Neuronal stem cell (in vitro differentiated cells): ENCODE measurements at places on chromosomes 13 and 19.
A peak's percentile ranks its signal among the peaks of the same experiment; 100 is the strongest.

GRCh38 chr13:23870356-23871140 is 18.7 kb downstream of the MIPEP start:
- DNase-seq: no peak

DNA sequence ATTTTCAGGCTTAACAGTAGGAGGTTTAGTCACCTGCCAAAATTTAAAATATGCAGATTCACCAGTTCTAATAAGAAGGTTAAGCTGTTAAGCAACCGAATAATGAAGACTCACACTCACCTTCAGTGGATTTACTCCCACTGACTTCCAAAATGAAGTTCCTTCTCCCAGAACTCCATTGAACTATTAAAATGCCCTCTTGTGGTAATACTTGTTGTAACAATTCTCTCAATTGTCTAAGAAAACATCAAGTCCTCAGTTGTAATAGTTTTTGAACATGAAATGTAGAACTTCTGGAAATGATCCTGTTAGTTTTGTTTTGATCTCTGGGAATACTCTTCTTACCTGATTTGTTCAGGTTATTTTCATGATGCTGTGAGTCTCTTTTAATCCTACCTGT is 522.0 kb upstream of the ATXN8OS start:
- DNase-seq: no peak

- no peak for DNase-seq
These were observed 258.9 kb downstream of the FOXO1 start for GRCh38 chr13:40407567-40407966.

GRCh38 chr13:76425935-76426334 is 460.3 kb downstream of the KCTD12 start:
- DNase-seq: no peak

- DNase-seq: no peak
These were observed 103.9 kb upstream of the UBL3 start for GRCh38 chr13:29954082-29955028.

GRCh38 chr19:57421037-57421436 is 10.1 kb downstream of the ZNF17 start:
- DNase-seq: no peak

DNA sequence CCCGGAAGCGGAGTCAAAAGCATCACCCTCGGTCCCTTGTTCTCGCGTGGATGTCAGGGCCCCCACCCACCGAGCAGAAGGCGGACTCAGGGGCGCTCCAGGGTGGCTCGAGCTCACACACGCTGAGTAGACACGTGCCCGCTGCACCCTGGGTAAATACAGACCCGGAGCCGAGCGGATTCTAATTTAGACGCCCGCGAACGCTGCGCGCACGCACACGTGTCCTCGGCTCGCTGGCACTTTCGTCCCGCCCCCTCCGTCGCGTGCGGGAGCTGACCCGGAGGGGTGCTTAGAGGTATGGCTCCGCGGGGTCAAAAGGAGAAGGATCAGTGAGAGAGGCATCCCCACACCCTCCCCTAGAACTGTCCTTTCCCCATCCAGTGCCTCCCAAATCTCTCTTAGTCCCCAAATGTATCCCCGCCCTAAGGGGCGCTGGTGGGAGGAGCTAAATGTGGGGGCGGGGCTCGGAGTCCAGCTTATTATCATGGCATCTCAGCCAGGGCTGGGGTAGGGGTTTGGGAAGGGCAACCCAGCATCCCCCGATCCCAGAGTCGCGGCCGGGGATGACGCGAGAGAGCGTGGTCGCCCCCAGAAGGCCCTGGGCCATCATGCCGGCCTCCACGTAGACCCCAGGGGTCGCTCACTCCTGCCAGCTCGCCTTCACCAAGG is 451 bp upstream of the ICAM5 start:
- no peak for DNase-seq

DNA sequence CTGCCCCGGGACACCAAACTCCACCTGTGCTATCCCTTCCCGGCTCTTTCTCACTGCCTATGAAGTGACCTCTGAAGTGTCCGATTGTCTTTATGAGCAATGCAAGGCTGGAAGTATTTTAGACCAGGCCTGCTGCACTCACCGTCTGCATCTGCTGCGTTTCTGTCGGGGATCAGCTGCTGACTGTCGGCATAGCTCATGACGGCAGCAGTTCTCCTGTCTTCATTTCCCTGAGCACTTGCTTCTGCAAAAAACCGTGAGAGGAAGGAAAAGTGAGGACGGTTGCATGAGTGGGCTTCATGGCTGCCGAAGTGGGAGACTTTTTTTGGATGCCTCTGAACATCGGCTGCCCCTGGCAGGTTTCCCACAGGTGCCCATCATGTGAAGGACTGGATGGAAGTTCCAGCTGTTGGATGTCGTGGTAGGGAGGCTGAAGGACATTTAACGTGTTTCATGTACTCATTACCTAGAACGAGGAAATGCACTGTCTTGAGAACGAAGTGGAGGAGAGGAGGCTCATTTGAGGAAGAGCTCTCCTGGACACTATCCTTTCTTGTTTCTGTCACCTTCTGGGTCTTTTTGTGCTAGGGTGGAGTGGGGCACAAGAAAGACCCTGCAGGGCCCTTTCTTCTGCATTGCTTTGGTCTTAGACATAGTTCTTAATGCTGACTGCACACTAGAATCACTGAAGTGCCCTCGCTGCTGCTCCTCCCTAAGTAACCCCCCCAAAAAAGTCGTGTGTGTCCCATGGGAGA is 94.7 kb downstream of the RNASEH2B start:
- DNase-seq: no peak

DNA sequence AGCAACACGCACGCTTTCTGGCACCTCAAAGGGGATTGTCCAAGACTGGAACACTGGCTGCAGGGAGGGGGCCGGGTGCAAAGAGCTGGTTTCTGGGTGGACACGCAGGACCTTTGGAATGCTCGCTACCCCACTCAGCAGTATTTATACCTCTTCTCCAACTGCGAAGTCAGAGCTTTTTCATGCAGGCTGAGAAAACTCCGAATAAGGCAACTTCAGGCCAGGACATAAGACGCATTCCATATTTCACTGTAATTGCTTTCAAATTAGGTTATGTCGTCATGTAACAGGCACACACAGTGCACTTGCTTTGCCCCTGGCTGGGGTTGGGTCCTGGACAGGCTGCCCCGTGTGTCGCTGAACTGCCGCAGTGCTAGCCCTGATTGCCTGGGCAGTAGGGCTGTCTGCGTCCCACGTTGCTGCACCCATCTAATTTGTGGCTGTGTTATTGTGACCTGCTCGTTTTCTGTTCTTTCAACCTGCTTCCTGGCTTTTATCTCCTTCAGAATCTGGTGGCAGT is 44.5 kb downstream of the ACTN4 start:
- DNase-seq: no peak

GRCh38 chr13:24858953-24859352 is 95.0 kb downstream of the RNF17 start:
- no peak for DNase-seq

GRCh38 chr13:113935001-113935844 is 38.7 kb downstream of the C13orf46 start:
- DNase-seq: no peak

GRCh38 chr19:8505680-8506401 is 3.4 kb upstream of the PRAM1 start:
- DNase-seq: peak; percentile 83

DNA sequence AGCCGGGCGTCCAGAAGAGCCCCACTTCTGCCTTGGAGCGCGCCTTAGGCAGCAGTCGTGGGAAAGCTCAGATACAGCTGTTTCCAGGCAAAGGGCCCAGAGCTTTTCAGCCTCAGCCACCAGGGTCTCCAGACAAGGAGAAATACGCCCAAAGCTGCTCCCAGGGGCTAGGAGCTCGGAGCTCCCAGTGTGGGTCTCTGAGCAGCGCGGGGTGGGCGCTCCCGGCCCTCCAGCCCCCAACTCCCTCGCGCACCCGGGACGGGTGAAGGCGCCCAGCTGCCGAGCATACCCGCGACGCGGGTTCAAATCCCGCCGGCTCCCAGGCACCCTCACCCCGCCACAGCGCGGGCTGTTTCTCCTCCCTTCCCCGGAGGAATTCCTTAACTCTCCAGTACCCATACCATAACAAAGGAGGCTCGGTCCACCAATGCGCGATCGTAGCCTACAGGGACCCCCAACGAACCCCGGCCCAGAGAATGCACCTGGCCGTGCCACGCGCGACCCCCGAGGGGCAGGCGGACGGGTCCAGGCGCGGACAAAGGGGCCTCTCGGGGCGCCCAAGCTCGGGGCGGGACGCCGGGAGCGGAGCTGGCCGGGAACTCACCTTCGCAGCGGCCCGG is 507 bp downstream of the COL4A1 start:
- no peak for DNase-seq

DNA sequence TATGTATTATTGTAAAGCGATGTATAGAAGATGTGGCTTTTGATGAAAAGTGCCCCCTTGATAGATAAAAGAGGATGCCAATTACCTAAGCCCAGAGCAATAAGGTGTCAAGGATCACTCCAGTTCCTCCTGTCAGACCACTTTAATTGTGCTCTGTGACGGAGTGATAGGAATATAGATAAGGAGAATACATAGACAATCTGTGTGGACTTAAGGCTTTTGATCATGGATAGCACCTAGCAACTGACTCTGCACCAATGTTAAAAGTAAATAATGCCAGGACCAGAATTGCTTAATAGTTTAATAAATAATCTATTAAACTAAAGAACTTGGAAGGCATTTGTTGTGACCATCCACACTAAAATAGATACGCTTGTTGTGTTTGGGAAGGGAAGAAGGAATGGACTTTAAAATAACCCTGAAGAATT is 390.7 kb upstream of the ARGLU1 start:
- DNase-seq: no peak

DNA sequence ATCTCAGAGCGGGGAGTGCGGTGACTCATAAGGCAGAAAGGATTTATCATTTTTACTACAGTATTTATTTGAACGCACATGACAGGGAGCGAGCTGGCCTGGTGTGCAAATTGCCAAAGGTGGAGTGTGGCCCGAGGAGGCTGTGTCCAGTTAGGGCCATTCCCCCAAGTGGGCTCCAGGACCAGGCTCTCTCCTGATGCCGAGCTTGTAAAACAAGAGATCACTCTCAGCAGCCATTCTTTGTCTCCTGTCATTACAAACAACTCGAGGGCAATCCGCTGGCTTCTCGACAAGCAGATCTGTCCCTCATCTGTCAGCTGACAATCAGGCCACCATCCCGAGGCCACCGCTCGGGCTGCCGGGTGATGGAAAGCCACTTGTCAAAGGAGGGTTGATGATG is 418.9 kb downstream of the ZNF536 start:
- no peak for DNase-seq

- no peak for DNase-seq
These were observed 2.7 kb downstream of the KLF5 start for GRCh38 chr13:73061473-73061872.

DNA sequence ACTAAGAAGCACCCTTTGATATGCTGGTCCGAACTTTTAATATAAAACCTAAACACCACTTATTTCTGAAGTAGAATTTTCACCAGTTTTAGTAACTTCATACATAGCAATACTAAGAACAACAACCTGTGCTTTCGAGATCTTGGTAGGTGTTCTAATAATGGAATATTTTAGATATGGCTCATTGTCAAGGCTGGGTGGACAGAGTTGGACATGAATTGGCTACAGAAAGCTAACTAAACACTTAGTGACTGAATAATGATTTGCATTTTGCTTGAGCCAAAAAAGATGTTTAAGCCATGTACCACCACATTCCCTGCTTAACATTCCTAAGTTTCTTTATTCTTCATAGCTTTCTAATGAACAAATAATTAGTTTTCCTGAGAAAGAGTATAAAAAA is 344.3 kb upstream of the SGCG start:
- no peak for DNase-seq

DNA sequence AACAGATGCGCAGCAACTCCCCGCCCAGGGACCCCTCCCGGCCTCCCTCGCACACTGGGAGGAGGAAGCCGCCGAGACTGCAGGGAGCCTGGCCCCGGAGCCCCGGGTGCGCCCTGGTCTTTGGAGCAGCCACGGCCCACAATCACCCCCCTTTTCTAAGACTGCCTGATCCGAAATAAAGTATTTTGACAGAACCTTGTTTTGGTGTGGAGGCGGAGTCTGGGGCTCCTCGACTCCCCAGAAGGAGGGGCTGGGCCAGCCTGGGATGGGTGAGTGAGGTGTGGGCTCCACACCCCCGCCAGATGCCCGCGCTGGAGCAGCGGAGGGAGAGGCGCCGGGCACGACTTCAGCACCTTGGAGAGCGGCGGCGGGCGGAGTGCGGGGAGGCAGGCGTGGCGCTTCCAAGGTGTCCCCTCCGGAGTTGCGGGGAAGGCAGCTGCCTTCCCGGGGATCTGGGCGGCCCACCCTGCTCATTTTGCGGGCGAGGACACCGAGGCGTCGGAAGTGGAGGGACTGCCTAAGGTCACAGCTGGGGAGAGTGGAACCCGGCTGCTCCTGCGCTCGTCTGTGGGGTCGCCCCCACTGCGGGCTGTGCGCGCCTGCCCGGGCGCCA is 9.4 kb downstream of the SIRT6 start:
- DNase-seq: peak; percentile 75

GRCh38 chr13:103945836-103946235 is 879.6 kb upstream of the SLC10A2 start:
- no peak for DNase-seq

- DNase-seq: no peak
These were observed 1.1 kb upstream of the MPND start for GRCh38 chr19:4342314-4342614.

- no peak for DNase-seq
These were observed 352.7 kb upstream of the ZNF507 start for GRCh38 chr19:31992750-31993149.

GRCh38 chr19:54395685-54396084 is 19.6 kb upstream of the TTYH1 start:
- DNase-seq: no peak

DNA sequence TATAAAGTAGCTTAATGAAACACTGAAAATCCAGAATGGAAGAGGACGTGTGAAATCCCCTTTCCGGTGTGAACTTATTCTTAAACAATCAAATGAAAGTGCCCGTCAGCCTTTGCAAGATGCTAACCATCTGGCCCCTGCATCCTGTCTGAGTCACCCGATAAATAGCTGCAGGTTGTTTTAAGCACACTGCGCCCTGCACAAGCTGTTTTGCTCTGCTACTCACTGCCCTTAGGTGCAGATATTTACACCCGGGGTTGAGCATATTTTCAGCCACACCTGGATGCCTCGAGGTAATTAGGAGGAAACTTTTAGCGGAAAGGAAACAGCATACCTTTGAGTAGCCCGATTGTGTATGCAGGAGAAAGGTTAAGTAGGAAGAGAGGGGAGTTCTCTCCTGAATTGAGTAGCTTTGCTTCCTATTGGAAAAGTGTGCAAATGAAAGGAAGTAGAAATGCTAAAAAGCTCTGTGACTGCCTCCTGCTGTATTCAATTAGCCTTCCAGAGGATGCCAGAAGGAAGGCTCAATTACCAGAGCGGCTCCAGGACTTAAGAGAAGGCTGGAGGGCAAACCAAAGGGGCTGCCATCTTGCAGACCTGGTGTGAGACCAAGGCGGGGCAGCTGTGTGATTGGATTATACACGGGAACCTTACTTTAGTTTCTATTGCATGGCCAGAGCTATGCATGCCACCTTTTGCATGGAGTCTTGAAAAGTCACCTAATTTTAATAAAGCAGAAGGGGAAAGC is 42.5 kb downstream of the IRS2 start:
- no peak for DNase-seq

GRCh38 chr19:34155686-34156085 is 16.6 kb upstream of the LSM14A start:
- DNase-seq: no peak
